ENCODE measurements at places on chromosomes 7 and 10.

DNA sequence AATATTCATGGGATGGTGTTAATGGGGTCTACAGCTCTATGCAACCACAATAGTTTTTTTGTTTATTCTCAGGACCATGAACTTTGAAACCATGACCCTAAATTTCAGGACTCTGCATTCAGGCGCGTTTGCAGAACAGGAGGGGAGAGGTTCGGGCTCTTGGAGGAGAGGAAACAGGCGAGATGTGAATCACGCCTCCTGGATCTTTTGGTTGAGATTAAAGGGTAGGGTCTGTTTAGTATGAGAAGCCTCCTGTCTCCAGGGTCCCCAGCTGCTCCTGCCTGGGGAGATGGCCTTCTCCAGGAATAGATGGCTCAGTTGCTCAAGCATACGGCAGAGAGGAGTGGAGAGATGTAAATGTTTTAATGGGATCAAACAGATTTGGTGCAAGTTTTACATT is 18.2 kb downstream of the TLL2 start:
- DNase-seq: no peak

- no peak for DNase-seq
Observed at GRCh38 chr10:61175316-61175715, 231.3 kb upstream of the RHOBTB1 start.

DNA sequence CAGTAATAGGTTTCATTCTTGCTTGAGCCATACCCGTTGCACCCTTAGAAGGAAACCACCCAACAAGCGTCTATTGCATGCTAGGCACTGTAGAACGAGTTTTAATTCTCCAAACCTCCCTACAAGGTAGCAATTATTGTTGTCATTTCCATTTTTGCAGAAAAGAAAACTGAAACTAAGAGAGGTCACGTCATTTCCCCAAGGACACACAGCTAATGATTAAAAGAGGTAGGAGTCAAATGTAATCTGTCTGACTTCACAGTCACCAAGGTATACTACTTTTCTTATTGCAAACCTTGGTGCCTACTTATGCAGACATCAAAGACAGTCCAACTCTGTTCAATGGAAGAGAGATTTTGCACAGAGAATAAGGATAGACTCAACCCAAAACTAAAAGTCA is 49.1 kb upstream of the C1QL3 start:
- DNase-seq: no peak

GRCh38 chr7:155494551-155494950 is 36.6 kb downstream of the EN2 start:
- no peak for DNase-seq

GRCh38 chr10:32073659-32074058 is 17.4 kb upstream of the KIF5B start:
- DNase-seq: no peak

GRCh38 chr7:112398534-112398933 is 51.7 kb upstream of the IFRD1 start:
- DNase-seq: no peak

- no peak for DNase-seq
Observed at GRCh38 chr7:74101061-74101681, 17.6 kb downstream of the LIMK1 start.

DNA sequence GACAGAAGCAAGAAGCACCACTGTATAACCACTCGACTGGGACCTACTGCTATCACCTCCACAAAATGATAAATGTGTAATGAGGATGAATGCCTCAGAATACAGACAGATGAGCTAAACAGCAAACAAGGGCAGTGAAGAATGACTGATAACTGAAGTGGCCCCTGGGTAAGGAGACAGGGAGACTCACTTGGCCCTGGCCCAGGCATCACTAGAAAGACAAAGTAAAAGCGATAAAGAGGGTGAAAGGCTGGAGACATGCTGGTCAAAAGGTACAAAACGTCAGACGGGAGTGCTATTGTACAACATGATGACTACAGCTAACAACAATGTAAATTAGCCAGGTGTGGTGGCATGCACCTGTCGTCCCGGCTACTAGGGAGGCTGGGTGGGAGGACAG is 27.8 kb upstream of the APBB1IP start:
- DNase-seq: no peak

- no peak for DNase-seq
Observed at GRCh38 chr10:74683621-74684364, 142.6 kb upstream of the KAT6B start.

DNA sequence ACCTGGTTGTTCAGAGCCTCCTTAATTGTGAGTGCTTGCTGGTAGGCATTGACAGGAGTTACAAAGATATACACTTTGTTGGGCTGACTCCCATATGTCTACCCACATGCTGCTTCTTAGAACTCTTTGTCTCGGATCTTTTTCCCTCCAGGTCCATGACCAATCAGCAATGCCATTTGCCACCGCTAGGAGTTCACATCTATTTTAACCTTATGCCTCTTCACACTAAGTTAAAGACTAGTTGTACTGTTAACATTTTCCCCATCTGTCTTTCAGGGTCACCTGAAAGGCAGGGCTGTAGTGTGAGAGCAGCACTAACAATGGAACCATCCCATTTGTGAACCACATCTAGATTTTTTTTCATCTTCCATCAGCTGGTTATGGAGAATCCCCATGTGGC is 226.7 kb upstream of the NPY start:
- DNase-seq: no peak

All from HS-27A (cell line).